ENCODE measurements at places on chromosomes 4 and X.
A peak's percentile ranks its signal among the peaks of the same experiment; 100 is the strongest.

- no peak for DNase-seq
Measured at GRCh38 chr4:188534917-188535316, 395.7 kb downstream of the TRIML1 start.

GRCh38 chr4:7189475-7190277 lies 2.7 kb upstream of the SORCS2 start:
- DNase-seq: peak; percentile 46

- no peak for DNase-seq
Measured at GRCh38 chr4:130511776-130512175, 1415.8 kb downstream of the C4orf33 start.

DNA sequence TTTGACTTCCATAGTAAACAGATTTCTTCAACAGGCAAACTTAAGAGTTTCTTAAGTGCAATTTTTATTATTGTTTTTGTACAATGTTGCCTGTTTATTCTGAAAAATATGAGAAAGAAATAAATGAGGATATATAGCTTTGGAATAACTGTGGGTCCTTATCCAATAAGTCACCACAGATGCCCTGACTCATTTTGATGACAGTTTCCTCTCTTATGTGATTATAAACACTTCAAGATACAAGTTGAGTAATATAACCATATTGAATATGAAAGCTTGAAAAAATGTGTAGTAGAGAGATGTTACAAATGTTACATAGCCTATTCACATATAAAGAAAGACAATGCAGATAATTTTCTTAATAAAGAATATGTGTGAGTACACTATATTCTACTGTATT lies 931.6 kb downstream of the RAPGEF2 start:
- no peak for DNase-seq

GRCh38 chr4:186840222-186840701 lies 116.6 kb upstream of the FAT1 start:
- DNase-seq: no peak

- DNase-seq: no peak
Measured at GRCh38 chr4:123421227-123421936, 24.8 kb downstream of the SPRY1 start.

- peak; percentile 63 for DNase-seq
Measured at GRCh38 chrX:155056877-155057792, 13.8 kb downstream of the CMC4 start.

DNA sequence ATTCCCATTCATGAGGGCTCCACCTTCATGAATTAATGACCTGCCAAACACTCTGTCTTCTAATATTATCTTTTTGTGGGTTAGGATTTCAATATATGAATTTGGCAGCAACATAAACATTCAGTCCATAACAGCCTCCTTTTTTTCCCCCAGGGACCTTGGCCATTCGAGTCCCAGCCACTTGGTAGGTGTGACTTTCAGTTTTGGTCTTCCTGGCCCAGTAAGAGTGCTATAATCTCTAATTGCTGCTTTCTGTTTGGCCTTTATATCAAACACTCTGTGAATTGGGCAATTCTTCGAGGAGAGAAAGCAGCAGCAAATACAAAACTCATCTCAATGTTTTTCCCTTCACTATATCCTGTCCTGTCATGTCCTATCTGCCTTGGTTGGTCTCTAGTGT lies 12.4 kb upstream of the RADX start:
- DNase-seq: no peak

- no peak for DNase-seq
Measured at GRCh38 chr4:41384992-41385391, 128.3 kb downstream of the UCHL1 start.

- no peak for DNase-seq
Measured at GRCh38 chr4:127629371-127629770, 3.4 kb upstream of the INTU start.

GRCh38 chrX:16930392-16930791 lies 16.1 kb upstream of the REPS2 start:
- no peak for DNase-seq

- DNase-seq: no peak
Measured at GRCh38 chr4:20643631-20644030, 56.6 kb upstream of the PACRGL start.

DNA sequence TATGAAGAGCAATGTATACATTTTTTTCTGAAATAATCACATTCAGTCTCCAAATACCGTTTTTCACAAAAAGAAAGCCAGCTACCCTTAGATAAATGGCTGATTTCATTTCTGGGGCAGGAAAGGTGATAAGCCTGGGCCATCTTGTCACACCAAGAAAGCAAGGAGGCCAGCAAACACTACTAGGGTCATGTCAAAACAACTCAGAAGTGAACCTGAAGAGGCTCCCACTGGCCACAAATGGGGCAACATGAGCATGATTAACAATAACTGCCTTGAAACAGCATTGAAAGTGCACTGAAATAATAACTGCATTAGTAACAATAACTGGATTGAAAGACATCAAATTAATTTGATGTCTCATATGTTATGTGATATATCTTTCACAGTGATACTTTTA lies 39.3 kb downstream of the SH3KBP1 start:
- DNase-seq: no peak

DNA sequence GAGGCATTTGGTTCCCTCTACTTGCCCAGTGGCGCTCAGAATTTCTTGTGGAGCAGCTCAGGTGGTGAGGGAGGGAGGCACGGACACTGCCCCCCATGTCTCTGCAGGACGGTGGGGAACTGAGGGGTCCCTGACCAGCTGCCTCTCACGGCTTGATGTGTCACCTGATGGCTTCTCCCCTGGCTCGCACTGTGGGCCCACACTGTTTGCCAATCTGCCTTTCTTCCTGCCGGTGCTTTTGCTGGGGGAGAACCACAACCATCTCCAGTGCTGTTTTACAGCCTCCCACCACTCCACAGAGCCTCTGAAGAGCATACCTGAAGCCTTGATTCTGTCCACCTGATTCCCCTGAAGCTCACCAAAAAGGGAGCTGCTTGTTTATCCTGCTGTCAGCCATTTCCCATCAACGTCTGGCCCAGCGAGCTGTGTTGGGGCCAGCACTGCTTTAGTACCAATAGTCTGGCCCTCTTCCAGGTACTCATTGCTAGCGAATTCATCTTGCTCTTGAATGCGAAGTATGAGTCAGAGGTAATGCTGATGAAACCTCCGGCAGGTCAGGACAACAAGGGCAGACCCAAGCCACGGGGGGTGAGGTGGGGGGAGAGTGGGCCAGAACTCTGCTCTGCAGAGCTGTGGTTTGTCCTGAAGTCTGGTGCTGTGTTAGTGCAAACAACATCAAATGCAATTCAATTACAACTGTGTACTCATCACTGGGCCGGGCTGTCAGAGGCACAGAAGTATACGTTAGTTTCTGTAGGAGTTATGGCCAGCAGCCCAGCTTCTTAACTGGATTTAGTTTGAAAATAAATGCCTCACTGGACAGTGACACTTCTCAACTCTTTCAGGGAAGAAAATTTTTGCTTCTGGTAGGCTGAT lies 208.3 kb upstream of the JADE1 start:
- DNase-seq: peak; percentile 93

GRCh38 chr4:182384631-182385091 lies 141.5 kb downstream of the TENM3 start:
- no peak for DNase-seq
